ENCODE measurements at places on chromosomes 3 and 15.

DNA sequence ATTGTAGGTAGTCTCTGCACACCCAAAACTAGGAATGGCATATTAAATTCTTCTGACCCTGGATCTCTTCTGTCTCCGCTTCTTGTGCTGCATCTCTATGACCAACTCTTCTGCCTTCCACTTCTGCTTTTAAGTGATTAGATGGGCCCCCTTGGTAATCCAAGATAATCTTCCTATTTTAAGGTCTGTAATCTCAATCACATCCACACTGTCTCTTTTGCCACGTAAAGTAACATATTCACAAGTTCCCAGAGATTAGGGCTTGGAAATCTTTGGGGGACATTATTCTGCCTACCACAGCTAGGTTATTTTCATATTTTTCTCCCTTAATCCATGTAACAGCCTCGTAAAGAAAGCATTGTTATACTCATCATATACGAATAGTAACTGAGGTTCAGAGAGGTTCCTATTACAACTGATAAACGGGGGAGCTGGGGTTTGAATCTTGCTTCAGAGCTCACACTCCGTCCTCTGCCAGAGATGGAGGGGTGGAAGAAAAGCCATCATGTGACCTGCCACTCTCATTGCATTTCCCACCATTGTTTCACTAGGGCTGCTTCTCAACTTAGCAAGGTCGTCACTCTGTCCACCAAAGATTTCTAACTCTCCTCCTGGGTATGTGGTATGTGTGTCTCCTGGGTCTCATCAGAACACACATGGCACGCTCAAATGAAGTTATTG is 6.6 kb upstream of the CD47 start:
- no peak for DNase-seq

DNA sequence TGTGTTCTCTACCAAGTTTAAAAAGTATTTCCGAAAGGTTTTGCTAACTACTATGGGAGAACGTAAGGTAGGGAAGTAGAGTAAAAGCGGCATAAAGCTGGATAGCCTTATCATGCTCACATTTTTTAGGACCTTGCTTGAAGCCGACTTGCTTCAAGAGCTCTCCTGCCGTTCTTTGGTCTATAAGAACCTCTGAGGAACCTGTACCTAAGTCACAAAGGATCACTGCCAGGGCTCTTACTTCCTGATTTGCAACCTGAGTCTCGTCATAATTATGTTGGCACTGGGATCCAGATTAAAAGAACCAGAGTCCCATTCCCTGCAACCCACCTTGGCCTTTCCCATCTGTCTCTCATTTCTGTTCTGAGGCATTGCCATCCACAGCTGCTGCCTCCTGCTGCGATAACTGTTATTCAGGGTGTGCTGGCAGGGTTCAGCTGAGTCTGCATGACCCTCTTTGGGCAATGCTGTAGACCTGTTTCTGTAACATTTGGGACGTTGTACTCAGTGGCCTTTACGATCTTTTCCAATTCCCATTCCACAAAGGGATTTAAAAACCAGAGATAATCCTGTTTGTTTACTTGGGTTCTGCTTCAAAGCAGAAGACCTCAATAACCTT is 131.0 kb upstream of the UMPS start:
- DNase-seq = no peak

- no peak for DNase-seq
Measured at GRCh38 chr3:23662079-23662617, 143.6 kb upstream of the UBE2E1 start.

DNA sequence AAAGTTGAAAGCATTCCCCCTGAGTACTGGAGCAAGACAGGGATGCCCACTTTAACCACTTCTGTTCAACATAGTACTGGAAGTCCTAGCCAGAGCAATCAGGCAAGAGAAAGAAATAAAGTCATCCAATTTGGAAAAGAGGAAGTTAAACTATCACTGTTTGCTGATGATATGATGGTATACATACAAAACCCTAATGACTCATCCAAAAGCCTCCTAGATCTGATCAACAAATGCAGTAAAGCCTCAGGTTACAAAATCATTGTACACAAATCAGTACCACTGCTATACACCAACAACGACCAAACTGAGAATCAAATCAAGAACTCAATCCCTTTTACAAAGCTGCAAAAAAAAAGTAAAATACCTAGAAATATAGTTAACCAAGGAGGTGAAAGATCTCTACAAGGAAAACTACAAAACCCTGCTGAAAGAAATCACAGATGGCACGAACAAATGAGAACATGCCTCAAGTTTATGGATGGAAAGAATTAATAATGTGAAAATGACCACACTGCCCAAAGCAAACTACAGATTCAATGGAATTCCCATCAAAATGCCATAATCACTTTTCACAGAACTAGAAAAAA is 40.3 kb downstream of the RPL39L start:
- no peak for DNase-seq

- no peak for DNase-seq
Measured at GRCh38 chr3:71251156-71251775, 332.3 kb downstream of the FOXP1 start.

DNA sequence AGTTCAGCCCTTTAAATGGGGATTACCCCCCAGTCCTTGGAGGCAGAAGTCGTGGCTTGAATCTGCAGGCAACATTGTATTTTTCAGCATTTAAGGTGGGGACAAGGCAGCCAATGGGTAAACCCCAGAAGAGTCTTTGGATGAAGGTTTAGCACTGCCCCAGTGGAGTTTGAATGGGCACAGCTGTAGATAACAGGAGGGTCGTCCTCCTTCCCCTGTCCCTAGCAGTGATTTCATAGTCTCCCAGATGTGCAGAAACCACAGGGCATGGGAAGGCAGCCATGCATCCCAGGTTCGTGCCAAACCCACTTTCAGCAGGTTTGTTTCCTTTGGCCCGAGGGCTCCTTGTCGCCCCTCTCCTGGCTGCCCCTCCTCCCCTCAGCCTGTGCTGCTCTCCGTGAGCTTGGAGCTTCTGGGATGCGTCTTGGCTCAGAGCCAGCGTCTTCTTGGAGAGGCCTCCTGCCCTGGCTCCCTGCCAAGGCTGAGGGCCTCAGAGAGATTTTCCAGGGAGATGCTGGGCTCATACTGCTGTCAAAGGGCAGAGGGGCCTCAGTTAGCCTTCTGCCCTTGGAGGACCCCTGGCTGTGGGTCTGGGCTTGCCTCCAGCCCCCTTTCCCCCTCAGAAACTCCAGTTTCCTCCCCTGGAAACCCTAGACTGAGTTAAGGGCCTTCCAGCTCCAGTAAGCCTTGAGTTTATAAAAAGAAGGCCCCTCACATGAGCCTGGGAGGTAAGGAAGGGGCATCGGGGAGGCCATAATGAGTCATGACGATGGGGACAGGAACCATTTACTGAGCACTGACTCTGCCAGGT is 48.9 kb upstream of the POLG start:
- peak; percentile 76 for DNase-seq

- DNase-seq = peak; percentile 68
Measured at GRCh38 chr3:48847053-48847503, 596 bp downstream of the PRKAR2A start.

DNA sequence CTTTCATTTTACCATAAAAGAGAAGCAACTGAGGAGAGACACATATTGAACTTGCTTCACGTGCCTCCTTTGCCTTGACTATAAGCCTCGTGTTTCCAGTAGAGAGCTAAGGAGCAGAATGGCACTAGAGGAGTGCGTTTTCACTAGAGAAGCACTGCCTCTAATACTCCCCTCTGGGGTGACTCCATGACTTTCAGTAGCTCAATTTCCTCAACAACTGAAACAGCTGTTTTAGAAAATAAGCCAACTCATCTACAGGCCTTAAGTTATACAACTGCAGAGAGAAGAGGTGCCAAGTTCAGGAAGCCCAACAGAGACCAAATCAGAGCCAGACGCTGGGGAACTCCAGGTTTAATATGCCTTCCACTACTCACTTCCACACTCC is 1.9 kb downstream of the UBP1 start:
- DNase-seq = no peak

GRCh38 chr3:115704661-115705338 is 81.5 kb downstream of the GAP43 start:
- DNase-seq = no peak

DNA sequence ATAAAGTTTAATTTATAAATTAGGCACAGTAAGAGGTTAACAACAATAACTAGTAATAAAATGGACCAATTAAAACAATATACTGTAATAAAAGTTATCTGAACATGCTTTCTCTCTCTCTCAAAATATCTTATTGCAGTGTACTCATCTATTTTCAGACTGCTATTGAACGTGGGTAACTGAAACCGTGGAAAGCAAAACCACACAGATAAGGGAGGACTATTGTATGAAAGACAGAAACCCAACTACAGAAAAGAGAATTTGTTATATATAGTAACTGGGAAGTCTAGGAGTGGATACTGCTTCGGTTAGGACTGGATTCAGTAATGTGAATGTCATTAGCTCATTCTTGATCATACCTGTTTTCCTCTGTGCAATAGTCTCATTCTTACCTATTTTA is 119.3 kb upstream of the DAZL start:
- DNase-seq = no peak

DNA sequence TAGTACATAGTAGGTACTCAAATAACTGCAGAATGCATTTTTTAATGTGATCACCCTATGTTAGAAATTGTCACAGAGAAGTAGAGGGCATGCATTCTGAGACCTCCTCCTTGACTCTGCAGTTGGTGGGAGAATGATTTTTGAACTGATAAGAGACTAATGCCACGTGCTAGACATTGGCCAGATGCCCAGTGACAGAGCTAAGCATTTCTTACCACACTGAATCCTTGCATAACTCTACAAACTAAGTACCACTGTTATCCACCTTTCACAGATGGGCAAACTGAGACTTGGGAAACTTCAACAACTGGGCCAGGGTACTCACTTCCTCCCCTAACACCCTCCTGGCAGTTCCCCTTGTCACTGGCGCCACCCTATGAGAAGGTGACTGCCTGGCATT is 33.5 kb upstream of the SPATA12 start:
- DNase-seq = no peak

- DNase-seq = peak; percentile 59
Measured at GRCh38 chr3:128971421-128972100, 22.3 kb downstream of the CFAP92 start.

GRCh38 chr15:40721701-40722100 is 26.7 kb downstream of the RAD51 start:
- DNase-seq = no peak

- DNase-seq = no peak
Measured at GRCh38 chr3:52299879-52300611, 12.4 kb downstream of the GLYCTK start.

All from NCI-H2029 treated with DMSO at 0.1 percent for 48 hours (cell line).